Ureter (tissue), 1 donor: ENCODE measurements at places on chromosomes 2 and 18. TPM values are rescaled to one million over a fixed set of nuclear protein-coding genes. Genes with fewer than 3 reads are reported as not detected.

CRYGD gene
- not detected for total RNA-seq

RUFY4 gene
- 5.6 TPM for total RNA-seq

TMEM169 gene
- total RNA-seq = 0.21 TPM

ABCB11 gene
- 0.18 TPM for total RNA-seq

SCN2A gene
- 0.29 TPM for total RNA-seq

MSGN1 gene
- not detected for total RNA-seq

UGT1A8 gene
- total RNA-seq = 4.4 TPM

PPIL3 gene
- 30.8 TPM for total RNA-seq

GPAT2 gene
- total RNA-seq = 6.7 TPM

FIGN gene
- 8.0 TPM for total RNA-seq

GALNT13 gene
- 13.6 TPM for total RNA-seq

KYNU gene
- 18.7 TPM for total RNA-seq

APOB gene
- 0.75 TPM for total RNA-seq
